Body of pancreas (tissue), 4 donors: ENCODE measurements at places on chromosomes 16 and 17. TPM values are rescaled to one million over a fixed set of nuclear protein-coding genes. Genes with fewer than 3 reads are reported as not detected.

- H3K27ac ChIP-seq: no peak overlapping the region
- no peak for DNase-seq
- no peaks in the 10 kb centered on the region for H3K27me3 ChIP-seq
- H3K36me3 ChIP-seq: no peaks in the 10 kb centered on the region
- H3K4me1 ChIP-seq: peaks cover 32% of the 10 kb centered on the region
Observed at GRCh38 chr17:17942846-17943245, 29.4 kb downstream of the TOM1L2 start.

The TBC1D26 gene
- total RNA-seq: not detected

DNA sequence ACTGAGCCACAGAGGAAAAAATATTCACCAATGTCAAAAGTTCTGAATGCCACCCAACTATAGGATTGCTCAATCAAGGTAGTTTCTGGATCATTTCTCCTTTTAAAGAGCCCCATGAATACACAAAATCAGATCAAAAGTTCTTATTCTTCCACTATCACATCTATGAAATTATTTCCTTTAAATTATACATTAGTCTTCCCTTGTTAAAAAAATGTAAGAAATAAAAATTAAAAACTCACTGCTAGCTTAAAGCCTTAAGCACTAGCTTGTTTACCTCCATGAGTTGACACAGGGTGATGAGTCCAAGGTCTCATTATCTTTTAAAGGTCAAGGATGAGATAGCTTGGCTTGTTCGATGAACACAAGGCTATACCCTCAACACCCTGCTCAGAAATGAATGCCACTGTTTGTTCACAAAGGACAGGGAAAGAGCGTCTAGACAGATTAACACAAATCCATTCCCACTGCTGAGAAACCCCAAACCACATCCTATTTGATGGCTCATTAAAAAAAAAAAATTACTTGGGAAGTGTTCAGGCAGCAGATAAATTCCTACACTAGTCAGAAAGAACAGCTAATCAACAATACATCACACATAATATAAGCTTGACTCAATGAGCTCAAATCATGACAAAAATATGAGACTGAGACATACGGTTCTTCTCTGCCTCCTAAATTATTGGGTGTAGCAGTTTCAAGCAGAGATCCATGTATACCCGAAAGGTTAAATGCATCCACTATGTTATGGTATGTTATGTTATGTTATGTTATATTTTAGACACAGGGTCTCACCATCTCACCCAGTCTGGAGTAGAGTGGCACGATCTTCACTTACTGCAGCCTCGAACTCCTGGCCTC, 118.9 kb downstream of the PARN start:
- H3K4me1 ChIP-seq: peaks cover 15% of the 10 kb centered on the region
- no peak overlapping the region for H3K4me3 ChIP-seq
- no peak for DNase-seq
- H3K27me3 ChIP-seq: no peaks in the 10 kb centered on the region

DNA sequence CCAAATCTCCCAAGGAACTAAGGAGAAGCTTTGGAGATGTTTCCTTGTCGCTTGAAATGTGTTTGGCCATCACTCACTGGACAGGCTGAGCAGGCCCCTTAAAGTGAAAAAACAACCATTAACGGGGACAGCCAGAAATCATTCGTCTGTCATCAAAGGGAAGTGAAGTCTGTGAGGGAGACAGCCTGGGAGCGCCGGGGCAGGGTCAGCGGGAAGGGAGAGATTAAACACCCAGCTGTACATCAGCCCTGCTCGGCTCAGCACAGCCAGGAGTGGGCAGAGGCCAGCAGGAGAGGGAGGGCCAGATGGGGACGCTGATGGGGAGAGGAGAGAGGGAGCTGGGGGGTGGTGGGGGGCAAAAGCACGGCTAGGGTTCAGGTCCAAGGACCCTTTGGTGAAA, 105.1 kb downstream of the SDK2 start:
- H3K4me3 ChIP-seq: no peak overlapping the region
- no peak for DNase-seq
- no peak overlapping the region for H3K27ac ChIP-seq
- H3K36me3 ChIP-seq: no peaks in the 10 kb centered on the region

The IGFALS gene
- 5.2 TPM for total RNA-seq

DNA sequence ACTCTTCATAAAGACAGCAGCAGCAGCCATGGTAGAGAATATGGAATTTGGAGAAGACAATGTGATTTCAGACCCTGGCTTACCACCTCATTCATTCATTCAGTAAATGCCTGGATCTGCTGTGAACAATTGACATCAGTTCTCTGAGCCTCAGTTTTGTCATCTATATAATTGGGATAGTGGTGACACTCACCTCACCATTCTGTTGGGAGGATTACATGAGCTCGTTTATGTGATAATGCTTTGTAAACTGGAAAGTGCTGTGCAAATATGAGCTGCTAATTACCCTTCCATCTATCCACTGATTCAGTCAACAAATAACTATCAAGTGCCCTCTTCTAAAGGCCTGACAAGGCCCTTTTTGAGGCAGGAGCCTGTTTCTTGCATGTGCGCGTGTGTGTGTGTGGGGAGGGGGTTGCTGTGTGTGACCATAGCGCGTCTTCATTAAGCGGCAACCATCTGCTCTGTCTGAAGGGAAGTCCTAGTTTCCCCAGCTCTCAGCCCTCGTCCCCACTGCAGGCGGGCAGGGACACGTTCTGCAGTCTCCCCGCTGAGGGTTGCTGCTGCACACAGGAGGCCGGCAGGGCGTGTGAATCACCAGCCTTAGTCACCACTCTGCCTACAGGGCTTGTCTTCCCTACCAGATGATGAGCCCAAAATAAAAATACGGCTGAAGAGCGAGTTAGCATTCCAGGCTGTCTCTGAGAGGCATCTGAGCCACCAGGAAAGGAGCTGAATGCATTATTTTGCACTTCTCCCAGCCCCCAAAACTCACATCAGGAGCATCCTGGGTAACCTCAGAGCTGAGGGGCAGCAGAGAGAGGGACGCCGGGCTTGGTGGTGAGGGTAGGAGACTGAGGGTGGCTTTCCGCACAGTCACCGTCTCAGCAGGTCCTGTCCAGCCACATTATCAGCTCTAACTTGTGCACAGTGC, 19.9 kb downstream of the ARL4D start:
- H3K36me3 ChIP-seq: no peaks in the 10 kb centered on the region
- H3K27me3 ChIP-seq: no peaks in the 10 kb centered on the region
- DNase-seq: no peak
- H3K4me1 ChIP-seq: no peaks in the 10 kb centered on the region

The PRKCB gene
- 0.33 TPM for total RNA-seq

DNA sequence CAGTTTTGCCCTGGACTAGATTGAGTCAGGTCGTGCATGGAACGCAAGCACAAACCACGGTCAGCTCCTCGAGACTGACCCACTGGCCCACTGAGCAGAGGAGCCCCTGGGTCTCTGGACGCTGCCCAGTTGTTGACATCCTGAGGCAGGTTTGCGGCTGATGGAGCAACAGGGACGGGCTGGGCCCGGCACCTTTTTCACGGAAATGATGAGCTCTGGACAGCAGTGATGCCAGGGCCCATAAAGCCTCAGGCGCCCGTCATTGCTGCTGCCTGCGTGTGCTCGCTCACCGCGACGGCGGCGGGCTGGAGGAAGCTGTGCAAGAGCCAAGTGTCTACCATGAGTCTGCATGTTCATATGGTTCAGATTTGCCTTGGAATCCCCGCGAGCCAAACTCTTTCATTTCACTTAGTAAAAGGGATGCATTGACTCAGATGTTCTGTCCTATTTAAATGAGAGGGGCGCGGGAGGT, 30.8 kb upstream of the CRISPLD2 start:
- H3K4me1 ChIP-seq: peaks cover 22% of the 10 kb centered on the region
- H3K36me3 ChIP-seq: no peaks in the 10 kb centered on the region
- H3K4me3 ChIP-seq: no peak overlapping the region
- no peaks in the 10 kb centered on the region for H3K27me3 ChIP-seq
- DNase-seq: no peak
- H3K27ac ChIP-seq: no peak overlapping the region

GRCh38 chr16:65667011-65667578, 545.2 kb upstream of the CDH11 start:
- H3K36me3 ChIP-seq: no peaks in the 10 kb centered on the region
- no peak for DNase-seq
- no peaks in the 10 kb centered on the region for H3K27me3 ChIP-seq
- H3K4me3 ChIP-seq: no peak overlapping the region
